Neural crest cell (in vitro differentiated cells): ENCODE measurements at places on chromosomes 2 and 18.
A peak's percentile ranks its signal among the peaks of the same experiment; 100 is the strongest.

DNA sequence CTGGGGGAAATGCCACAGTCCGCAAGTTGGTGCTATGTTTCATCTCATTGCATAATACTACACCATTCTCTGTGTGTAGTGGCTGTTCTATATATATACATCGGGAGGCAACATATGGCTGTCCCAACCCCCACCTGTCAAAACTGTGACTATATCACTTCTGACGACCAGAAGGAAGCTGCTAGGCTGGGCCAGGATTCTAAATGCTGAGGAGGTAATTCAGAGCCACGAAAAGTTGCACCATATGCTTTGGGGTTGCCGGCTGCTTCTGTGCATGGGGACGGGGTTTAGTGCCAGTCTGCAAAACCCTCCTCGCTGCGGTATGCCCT, 117.3 kb downstream of the MSH2 start:
- DNase-seq, result no peak

DNA sequence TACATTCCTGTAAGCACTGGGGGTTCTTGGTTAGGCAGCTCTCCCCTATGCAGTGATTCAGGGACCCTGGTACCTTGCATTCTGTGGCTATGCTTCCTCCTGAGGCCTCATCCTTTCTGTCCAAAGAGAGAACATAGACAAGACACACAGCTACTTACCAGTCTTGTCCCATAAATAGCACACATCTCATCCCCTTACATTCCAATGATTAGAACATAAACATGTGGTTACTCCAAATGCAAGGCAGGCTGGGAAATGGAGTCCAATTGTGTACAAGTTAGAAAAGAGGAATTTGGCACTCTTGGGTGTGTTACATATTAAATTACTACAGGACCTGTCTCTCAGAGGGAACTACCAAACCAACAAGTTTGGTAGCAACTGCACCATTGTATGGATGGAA, 171.3 kb downstream of the ARHGAP15 start:
- no peak for DNase-seq

- no peak for DNase-seq
Measured at GRCh38 chr2:166229678-166230023, 101.8 kb upstream of the SCN1A start.

GRCh38 chr2:215868846-215869543, 144.4 kb downstream of the MREG start:
- DNase-seq, result no peak

DNA sequence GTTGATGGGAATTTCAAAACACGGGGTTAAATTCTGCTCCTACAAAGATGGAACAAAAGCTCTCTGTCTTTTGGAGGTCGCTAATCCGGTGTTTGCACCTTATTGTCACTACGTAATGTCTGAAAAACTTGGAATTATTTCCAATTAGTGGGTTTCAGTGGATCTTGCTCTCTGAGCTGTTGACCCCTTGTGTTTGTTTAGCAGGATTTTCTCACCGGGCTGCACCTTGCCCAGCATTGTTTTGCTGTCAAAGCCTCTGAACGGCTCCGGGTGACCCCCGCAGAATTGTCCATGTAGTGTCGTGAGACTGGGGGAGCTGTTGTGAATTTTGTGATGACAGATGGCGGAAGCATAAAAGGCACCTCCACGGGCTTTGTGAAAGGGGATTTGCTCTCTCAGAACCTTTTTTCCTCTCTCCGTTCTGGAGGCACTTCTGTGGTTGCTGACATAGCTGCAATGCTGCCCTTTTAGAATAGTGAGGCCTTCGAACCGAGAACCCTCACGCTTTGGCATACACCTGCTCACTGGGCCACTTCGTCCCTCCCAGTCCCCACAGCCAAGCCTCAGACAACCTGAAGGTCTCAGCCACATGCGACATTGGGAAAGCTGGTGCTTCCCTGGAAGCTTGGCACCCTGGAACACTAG, 129.4 kb downstream of the ACOXL start:
- no peak for DNase-seq

DNA sequence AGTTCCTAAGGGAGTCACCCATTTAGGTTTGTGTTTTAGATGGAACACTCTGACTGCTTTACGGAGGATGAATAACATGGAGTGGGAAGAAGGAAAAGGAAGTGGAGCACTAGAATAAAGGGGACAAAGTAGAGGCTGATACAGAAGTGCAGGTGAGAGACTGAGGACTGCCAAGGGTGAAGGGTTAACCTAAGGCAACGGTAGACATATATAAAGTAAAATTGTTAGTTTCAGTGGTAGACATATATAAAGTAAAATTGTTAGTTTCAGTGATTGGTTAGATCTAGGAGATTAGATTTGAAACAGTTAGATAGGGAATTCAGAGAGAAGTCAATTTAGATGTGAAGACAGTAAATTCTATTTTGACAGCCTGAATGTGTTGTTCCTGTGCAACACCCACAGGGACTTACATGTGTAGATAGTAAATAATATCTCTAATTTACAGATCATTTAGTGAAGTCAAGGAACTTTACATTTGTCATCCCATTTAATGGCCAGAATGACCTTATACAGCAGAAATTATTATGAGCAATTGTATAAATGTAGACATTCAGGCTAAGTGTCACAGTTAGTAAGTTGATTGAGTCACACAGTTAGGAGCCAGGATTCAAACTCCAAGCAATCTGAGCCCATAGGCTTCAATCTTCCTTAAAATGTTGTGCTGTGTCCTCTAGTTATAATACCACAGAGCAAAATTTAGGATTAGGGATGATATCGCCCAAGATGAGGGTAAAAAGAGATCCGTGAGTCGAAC, 270.8 kb upstream of the UBE2E3 start:
- no peak for DNase-seq

- DNase-seq, result peak; percentile 26
Measured at GRCh38 chr18:26656431-26656943, 108.1 kb upstream of the KCTD1 start.

DNA sequence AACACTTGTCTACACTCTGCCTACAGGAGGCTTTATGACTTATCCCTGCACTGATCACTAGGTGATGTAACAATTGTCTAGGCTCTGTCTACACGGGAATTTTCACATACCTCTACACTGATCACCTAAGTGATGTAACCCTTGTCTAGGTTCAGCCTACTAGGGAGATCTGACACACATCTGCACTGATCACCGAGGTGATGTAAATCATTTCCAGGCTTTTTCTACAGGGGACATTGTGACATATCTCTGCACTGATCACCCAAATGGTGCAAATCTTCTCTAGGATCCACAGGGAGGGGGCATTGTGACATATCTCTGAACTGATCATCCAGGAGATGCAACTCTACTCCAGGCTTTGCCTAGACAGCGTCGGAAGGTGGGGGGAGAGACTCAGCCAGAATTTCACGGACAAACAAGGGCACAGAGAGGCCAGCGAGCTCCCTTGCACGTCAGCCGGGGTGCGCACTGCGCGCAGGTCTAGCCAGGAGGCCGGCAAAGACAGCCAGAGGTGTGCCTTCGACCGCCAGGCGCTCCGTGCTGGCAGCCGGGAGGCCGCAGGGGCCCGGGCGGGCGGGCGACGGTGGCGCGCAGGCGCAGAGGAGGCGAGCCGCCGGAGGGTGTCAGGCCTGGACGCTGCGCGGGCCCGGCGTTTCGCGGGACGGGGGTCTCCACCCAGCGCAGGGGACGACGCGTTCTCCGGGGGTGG, 46.9 kb upstream of the USP14 start:
- DNase-seq, result peak; percentile 69

DNA sequence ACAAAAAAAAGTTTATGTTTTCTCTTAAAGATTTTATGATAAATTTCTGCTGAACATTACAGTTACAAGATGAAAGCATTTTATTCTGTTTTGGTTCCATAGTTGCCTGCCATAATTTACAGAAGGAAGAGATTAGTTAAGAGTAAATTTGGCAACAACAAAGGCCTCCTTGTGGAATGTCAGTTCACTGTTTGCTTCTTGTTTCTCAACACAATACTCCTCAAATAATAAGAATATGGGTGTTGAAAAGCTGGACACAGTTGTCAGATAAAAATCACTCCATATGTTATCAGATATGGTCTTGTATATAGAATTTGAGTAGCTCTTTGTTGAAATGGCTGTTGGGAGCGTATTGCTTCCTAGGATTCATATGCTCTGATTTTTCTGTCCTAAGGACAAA, 359.5 kb downstream of the CPS1 start:
- DNase-seq, result no peak

- no peak for DNase-seq
Measured at GRCh38 chr2:138238908-138239307, 262.7 kb upstream of the SPOPL start.

GRCh38 chr2:96949701-96950350, 36.6 kb downstream of the FAM178B start:
- DNase-seq, result no peak

GRCh38 chr18:79962311-79962710, 2.1 kb upstream of the HSBP1L1 start:
- no peak for DNase-seq

- DNase-seq, result no peak
Measured at GRCh38 chr2:149192427-149192826, 138.0 kb upstream of the LYPD6 start.

GRCh38 chr2:236109061-236109460, 59.1 kb downstream of the GBX2 start:
- no peak for DNase-seq

DNA sequence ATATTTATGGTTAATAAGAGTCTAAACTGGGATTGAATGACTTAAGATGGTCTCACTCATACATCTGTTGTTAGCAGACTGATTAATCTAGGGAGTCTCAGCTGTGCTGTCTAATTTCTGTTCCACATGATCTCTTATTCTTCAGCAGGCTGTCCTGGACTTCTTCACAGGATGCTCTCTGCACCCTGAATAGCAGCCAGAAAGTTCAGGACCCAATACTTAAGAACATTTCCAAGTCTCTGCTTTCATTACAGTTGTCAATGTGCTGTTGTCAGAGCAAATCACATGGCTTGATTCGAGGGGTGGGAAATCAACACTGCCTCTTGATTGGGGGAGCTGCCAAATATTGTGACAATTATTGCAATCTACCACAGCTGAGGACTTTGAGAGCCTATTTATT, 627.1 kb upstream of the SLC8A1 start:
- DNase-seq, result no peak

DNA sequence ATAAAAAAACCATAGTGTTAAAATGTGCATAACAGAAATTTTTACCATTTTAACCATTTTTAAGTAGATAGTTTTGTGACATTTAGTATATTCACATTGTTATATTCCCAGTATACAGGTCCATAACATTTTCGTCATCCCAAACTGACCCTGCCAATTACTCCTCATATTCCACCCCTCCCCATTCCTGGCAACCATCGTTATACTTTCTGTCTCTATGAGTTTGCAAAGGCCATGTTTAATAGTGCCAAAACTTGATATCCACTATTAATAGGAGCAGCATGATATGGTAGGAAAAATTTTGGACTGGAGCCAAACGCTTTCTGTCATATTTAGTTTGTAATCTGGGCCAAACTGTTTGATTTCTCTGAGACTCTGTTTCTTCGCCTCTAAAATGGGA, 30.9 kb downstream of the PLCL1 start:
- no peak for DNase-seq

- no peak for DNase-seq
Measured at GRCh38 chr2:231029563-231029962, 7.8 kb upstream of the C2orf72 start.

DNA sequence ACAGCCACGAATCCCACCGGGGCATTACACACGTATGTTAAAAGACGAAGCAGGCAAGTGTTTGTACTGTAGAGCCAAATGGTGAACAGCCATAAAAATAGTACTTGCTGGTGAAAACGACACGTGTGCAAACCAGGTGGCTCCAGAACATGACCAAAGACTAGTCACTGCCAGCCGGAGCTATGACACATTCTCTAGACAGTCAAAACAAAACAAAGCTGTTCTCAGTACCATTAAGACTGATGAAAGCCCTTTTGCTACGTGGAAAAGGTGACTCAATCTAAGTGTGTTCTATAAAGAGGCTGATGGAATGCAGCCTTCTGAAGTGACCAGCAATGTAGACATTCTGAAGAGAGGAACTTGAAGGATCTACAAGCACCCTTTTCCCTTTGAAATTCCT, 367.7 kb upstream of the NETO1 start:
- no peak for DNase-seq

GRCh38 chr18:48219037-48219809, 190.0 kb downstream of the ZBTB7C start:
- no peak for DNase-seq

GRCh38 chr2:219596954-219597551, 604 bp upstream of the STK11IP start:
- DNase-seq, result no peak

DNA sequence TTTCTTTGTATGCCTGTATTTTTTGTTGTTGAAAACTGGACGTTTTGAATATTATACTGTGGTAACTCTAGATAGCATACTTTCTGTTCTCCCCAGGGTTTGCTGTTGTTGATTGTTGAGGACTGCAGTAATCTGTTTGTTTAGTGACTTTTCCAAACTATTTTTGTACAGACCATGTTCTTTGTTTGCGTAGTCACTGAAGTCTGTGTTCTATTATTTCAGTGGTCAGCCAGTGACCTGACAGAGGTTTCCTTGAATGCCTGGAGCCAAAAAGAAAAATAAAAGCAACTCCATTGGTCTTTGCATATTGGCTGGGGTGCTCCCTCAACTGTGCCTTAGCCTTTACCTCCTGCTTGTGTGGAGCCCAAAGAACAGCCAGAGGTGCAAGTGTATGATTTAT, 42.7 kb upstream of the PHLPP1 start:
- no peak for DNase-seq
